T-helper 17 cell (primary cell): ENCODE measurements at places on chromosomes 2 and 18. TPM values are rescaled to one million over a fixed set of nuclear protein-coding genes. Genes with fewer than 3 reads are reported as not detected.

Gene CWC22
- 13.8 TPM for total RNA-seq

Gene GPR45
- total RNA-seq = not detected

Gene SERPINB4
- not detected for total RNA-seq

Gene FBXO48
- total RNA-seq = 1.5 TPM

Gene DSG4
- total RNA-seq = not detected

Gene CDK15
- not detected for total RNA-seq

Gene MERTK
- total RNA-seq = 0.13 TPM

Gene PSTPIP2
- total RNA-seq = 15.8 TPM

Gene FAM210A
- total RNA-seq = 7.1 TPM

Gene LTBP1
- total RNA-seq = 33.8 TPM

Gene RPL31
- total RNA-seq = 1,930 TPM

Gene GRHL1
- 3.7 TPM for total RNA-seq

Gene ABCG8
- total RNA-seq = not detected

Gene ARL4C
- 365 TPM for total RNA-seq

Gene GALNT14
- total RNA-seq = not detected

Gene ZNF396
- 0.30 TPM for total RNA-seq

Gene SPATA3
- total RNA-seq = not detected

Gene TMEM182
- total RNA-seq = 2.9 TPM

Gene NEB
- total RNA-seq = 1.6 TPM

Gene SPRED2
- 1.6 TPM for total RNA-seq
